ENCODE measurements at places on chromosomes 6 and 20. TPM values are rescaled to one million over a fixed set of nuclear protein-coding genes. Genes with fewer than 3 reads are reported as not detected.

DNA sequence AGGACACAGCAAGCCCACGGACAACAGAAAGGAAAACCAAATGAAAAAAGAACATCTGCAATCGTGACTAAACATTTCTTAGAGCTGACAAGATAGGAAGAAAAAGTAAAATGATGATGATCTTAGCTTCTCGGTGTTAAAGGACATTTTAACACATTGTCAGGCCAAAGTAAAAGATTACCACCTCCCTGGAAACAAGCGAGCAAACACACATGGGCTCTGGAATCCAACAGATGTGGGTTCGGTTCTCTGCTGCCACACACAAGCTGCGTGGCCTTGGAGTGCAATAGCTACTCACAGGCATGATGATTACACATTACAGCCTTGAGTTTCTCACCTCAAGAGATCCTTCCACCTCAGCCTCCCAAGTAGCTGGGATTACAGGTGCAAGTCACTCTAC lies 7.5 kb upstream of the AAR2 start:
- H3K27me3 ChIP-seq, result no peaks in the 10 kb centered on the region
- no peaks in the 10 kb centered on the region for H3K36me3 ChIP-seq
- H3K4me3 ChIP-seq, result no peak overlapping the region
- H3K4me1 ChIP-seq, result no peaks in the 10 kb centered on the region

DNA sequence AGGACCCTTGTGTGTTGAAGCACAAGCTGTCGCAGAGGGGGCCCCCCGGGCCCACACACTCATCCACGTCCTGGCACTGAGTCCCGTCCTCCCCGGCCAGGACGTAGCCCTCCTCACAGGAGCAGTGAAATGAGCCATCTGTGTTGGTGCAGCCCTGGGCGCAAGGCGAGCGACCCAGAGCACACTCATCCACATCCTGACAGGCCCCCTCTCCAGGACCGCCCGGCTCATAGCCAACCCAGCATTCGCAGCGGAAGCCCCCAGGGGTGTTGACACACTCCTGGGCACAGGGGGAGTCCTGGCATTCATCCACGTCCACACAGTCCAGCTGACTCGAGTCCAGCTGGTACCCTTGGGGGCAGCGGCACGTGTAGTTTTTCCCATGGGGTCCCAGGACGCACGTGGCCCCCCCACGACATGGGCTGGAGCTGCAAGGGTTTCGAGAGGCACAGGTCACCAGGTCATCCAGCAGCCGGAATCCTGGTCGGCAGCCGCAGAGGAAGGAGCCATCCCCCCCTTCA lies 1.2 kb downstream of the CD93 start:
- no peaks in the 10 kb centered on the region for H3K4me1 ChIP-seq
- no peak overlapping the region for H3K4me3 ChIP-seq
- no peak for DNase-seq
- H3K36me3 ChIP-seq, result no peaks in the 10 kb centered on the region

DNA sequence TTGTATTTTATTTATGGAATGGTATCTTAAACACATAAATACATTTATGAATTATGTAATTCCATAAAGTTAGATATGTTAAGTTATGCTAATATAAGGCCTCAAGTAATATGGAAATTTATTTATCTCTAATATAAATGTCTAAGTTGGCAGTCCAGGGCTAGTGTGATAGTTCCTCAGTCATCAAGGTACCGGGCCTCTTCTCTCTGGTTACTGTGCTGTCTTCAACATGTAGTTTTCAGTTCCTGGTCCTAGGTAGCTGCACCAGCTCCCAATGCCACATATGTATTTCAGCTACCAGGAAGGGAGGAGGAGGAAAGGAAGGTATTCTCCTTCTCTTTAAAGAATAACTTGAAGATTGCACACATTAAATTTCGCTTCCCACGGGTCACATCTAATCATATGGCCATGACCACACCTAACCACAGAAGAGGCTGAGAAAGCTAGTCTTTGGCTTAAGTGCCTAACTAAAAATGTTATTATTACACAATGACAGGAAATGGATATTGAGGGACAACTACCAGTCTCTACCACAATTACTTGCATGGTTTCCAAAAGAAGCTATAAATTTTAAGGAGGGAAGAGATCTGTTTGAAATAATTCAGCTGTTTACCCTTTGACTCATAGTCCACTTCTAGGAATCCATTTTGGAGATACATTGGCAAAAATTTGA lies 68.6 kb downstream of the BCKDHB start:
- H3K4me1 ChIP-seq, result no peaks in the 10 kb centered on the region
- DNase-seq, result no peak
- H3K27ac ChIP-seq, result no peak overlapping the region
- no peak overlapping the region for H3K4me3 ChIP-seq
- peaks cover 21% of the 10 kb centered on the region for H3K36me3 ChIP-seq
- H3K27me3 ChIP-seq, result no peaks in the 10 kb centered on the region

DNA sequence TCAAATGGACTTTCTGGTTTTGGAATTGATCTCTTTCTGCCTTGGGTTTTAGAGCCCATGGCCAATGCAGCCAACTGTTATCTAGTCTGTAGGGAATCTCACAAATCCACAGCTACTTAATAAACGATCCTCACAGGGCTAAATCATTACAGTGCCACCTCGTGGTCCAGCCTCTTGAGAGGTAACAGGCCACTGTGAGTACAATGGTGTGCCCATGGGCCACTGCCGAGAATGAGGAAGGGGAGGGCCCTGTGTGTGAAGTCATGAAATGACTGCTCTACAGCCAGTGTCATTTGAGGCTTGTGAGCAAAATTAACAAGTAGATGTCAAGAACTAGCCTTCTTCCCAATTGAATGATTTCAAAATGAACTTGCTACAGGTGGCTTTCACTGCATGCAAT lies 54.3 kb upstream of the GMPR start:
- peak; percentile 81 for DNase-seq
- no peaks in the 10 kb centered on the region for H3K36me3 ChIP-seq
- no peaks in the 10 kb centered on the region for H3K4me1 ChIP-seq
- H3K27me3 ChIP-seq, result no peaks in the 10 kb centered on the region

DNA sequence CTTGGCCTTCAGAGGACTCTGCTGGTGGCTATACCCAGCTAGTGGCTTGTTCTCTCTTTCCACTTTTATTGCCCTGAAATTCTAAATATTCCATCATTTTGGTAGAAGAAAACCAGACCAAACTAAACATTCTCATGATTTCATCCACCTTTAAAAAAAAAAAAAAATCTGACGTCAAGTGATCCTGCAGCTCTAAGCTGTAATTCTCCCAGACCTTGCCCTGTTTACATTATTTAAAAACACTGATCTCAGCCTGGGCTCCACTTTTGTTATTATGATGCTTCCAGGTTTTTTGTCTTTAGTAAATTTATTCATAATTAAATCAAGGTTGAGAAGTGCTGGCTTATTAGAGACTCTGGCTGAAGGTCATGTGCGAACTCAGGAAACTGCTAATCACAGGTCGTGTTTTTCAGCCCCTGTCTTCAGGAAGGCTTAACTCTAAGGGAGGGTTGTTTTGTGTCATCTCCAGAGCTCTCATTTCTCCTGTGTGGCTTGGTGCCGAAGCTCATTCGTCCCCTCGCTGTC lies 114.4 kb downstream of the MTHFD1L start:
- H3K4me3 ChIP-seq, result no peak overlapping the region
- no peaks in the 10 kb centered on the region for H3K4me1 ChIP-seq
- H3K27me3 ChIP-seq, result no peaks in the 10 kb centered on the region
- peaks cover 47% of the 10 kb centered on the region for H3K36me3 ChIP-seq

GRCh38 chr6:101537753-101538316 lies 144.3 kb downstream of the GRIK2 start:
- H3K27me3 ChIP-seq, result no peaks in the 10 kb centered on the region
- no peak overlapping the region for H3K27ac ChIP-seq

DNA sequence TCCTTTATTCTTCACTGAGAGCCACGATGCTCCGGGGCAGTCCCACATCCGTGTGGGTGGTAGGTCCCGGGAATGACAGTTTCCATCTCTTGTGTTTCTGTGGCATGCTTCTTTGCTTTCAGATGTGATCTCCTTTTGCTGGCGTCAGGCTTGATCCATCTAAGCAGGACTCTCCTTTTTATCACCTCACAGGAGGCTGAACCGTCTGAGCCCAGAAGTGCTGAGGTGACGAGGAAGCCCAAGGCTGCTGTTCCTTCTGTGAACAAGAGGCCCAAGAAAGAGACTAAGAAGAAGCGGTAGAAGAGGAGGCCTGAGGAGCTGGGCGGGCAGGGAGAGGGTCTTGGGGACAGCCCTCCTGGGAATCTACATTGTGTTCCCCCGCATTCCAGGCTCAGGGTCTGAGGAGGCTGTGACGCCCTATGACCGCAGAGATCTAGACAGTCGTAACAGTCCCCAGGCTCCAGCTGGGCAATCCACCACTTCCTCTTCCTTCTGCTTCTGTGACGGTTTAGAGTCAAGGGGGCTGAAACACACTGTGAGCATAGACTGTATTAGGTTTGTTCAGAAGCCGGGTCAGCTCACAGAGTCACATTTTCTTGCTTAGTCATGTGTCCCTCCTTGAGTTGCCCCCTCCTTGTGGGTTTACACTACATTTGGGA lies 26.8 kb downstream of the MANBAL start:
- H3K27ac ChIP-seq, result peak overlapping the region; percentile 6
- peaks cover 35% of the 10 kb centered on the region for H3K36me3 ChIP-seq
- no peaks in the 10 kb centered on the region for H3K27me3 ChIP-seq
- DNase-seq, result no peak
- peaks cover 37% of the 10 kb centered on the region for H3K4me1 ChIP-seq

GRCh38 chr20:19952392-19952791 lies 64.8 kb upstream of the NAA20 start:
- no peak for DNase-seq
- H3K4me1 ChIP-seq, result no peaks in the 10 kb centered on the region
- H3K27me3 ChIP-seq, result no peaks in the 10 kb centered on the region
- no peak overlapping the region for H3K27ac ChIP-seq
- H3K4me3 ChIP-seq, result no peak overlapping the region
- H3K36me3 ChIP-seq, result no peaks in the 10 kb centered on the region

GRCh38 chr20:43917380-43917779 lies 2.7 kb downstream of the TOX2 start:
- peaks cover 44% of the 10 kb centered on the region for H3K27me3 ChIP-seq
- no peak overlapping the region for H3K4me3 ChIP-seq

- H3K27ac ChIP-seq, result no peak overlapping the region
- no peak for DNase-seq
- no peaks in the 10 kb centered on the region for H3K27me3 ChIP-seq
- no peak overlapping the region for H3K4me3 ChIP-seq
- H3K4me1 ChIP-seq, result peaks cover 5% of the 10 kb centered on the region
Observed at GRCh38 chr20:31839782-31840487, 5.5 kb downstream of the FOXS1 start.

DNA sequence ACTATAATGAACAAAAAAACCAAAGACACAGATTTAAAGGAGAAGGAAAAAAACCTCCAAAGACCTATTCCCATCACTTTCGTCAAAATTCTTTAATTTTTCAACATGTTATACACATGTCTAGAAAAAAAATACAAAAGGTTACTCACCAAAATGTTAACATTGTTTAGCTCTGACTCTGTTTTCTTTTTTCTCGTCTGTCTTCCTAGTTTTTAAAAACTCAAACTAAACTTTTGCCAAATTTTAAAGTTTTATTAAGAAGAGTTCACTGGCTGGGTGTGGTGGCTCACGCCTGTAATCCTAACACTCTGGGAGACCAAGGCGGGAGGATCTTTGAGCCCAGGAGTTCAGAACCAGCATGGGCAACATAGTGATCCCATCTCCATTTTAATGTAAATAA lies 10.8 kb downstream of the MCUR1 start:
- DNase-seq, result no peak
- no peaks in the 10 kb centered on the region for H3K27me3 ChIP-seq
- no peak overlapping the region for H3K4me3 ChIP-seq
- H3K4me1 ChIP-seq, result peaks cover 4% of the 10 kb centered on the region
- H3K27ac ChIP-seq, result no peak overlapping the region

DNA sequence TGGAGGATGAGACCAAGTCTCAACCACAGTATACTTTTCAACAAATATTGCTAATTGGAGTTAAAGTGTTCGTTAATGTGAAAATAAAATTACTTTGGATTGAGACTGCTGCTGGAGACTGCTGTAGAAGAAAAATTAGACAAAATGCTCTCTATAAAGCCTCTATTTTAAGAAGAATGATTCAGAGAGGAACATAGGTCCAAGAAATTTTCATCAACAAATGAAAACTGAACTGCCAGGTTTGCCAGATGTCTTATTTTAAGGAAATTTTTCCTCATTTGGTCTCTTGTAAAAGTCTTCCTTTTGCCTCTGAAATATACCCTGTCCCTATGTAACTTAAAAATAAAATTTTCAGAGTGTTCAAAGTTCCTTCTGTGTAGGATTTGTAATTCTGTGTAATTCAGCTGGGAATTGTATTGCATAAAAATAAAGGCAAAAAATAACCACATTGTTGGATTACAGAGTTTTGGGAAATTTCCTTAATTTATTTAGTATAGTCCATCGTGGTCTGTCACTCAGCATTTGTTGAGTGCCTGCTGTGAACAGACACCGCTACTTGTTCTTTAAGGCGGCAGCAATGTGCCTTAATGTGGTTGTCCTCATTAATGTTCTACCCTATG lies 27.4 kb downstream of the ANKS1A start:
- no peaks in the 10 kb centered on the region for H3K4me1 ChIP-seq
- DNase-seq, result no peak
- H3K27me3 ChIP-seq, result no peaks in the 10 kb centered on the region
- H3K4me3 ChIP-seq, result no peak overlapping the region
- no peak overlapping the region for H3K27ac ChIP-seq

- DNase-seq, result peak; percentile 52
- no peak overlapping the region for H3K4me3 ChIP-seq
- peaks cover 1% of the 10 kb centered on the region for H3K27me3 ChIP-seq
- no peaks in the 10 kb centered on the region for H3K36me3 ChIP-seq
Observed at GRCh38 chr6:113903666-113904330, 46.7 kb downstream of the MARCKS start.

- no peaks in the 10 kb centered on the region for H3K4me1 ChIP-seq
- no peak overlapping the region for H3K4me3 ChIP-seq
- DNase-seq, result no peak
Observed at GRCh38 chr20:39259010-39259803, 297.1 kb downstream of the DHX35 start.

DNA sequence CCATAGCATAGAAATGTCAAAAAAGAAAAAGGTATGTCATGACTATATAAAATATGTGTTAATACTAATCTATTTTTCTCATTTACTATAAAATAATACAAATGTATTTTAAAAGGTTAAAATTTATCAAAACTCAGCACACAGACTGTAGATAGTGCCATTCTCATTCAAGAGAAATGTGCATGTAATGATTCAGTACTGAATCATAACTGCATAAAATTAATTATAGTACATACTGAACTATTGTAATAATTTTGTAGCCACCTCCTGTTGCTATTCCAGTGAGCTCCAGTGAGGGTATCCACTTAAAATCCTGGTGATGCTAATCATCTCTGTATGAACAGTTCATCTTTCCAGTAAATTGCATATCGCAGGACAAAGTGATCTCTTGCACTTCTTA lies 82.8 kb downstream of the HMGCLL1 start:
- no peaks in the 10 kb centered on the region for H3K4me1 ChIP-seq
- no peak overlapping the region for H3K4me3 ChIP-seq

- no peaks in the 10 kb centered on the region for H3K36me3 ChIP-seq
- H3K4me3 ChIP-seq, result no peak overlapping the region
- no peaks in the 10 kb centered on the region for H3K4me1 ChIP-seq
- no peaks in the 10 kb centered on the region for H3K27me3 ChIP-seq
- no peak for DNase-seq
- H3K27ac ChIP-seq, result no peak overlapping the region
Observed at GRCh38 chr20:24877652-24878051, 71.4 kb upstream of the CST7 start.

BPIFB1 gene
- total RNA-seq, result 0.26 TPM

SUMO4 gene
- 2.4 TPM for total RNA-seq

DACT2 gene
- 44.0 TPM for total RNA-seq

IFT52 gene
- total RNA-seq, result 61.7 TPM

FAM83D gene
- total RNA-seq, result 34.8 TPM

HLA-DPB1 gene
- total RNA-seq, result 19.8 TPM

ZNF831 gene
- total RNA-seq, result not detected

CPNE5 gene
- total RNA-seq, result 0.14 TPM

SIRPB2 gene
- not detected for total RNA-seq

FAM210B gene
- total RNA-seq, result 34.1 TPM

C4A gene
- total RNA-seq, result 3.2 TPM

LAMP5 gene
- total RNA-seq, result 0.47 TPM

FAXC gene
- total RNA-seq, result 8.8 TPM
